ENCODE measurements at places on chromosomes 1 and 21.
A peak's percentile ranks its signal among the peaks of the same experiment; 100 is the strongest.

DNA sequence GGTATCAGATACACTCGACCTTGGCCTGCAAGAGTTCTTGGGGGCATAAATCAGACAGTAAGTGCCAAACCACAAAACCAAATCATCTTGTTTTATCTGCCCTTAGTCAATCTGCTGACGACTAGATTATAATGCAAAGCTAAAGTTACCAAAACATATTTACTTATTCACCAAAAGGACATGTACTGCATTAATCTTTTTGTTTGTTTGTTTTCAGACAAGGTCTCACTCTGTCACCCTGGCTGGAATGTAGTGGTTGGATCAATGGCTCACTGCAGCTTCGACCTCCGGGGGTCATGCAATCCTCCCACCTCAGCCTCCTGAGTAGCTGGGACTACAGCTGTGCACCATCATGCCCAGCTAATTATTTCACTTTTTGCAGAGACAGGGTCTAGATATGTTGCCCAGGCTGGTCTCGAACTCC lies 114.7 kb downstream of the APP start:
- no peak overlapping the region for H3K27ac ChIP-seq
- peaks cover 2% of the 10 kb centered on the region for H3K36me3 ChIP-seq
- no peaks in the 10 kb centered on the region for H3K27me3 ChIP-seq
- peaks cover 7% of the 10 kb centered on the region for H3K4me1 ChIP-seq

DNA sequence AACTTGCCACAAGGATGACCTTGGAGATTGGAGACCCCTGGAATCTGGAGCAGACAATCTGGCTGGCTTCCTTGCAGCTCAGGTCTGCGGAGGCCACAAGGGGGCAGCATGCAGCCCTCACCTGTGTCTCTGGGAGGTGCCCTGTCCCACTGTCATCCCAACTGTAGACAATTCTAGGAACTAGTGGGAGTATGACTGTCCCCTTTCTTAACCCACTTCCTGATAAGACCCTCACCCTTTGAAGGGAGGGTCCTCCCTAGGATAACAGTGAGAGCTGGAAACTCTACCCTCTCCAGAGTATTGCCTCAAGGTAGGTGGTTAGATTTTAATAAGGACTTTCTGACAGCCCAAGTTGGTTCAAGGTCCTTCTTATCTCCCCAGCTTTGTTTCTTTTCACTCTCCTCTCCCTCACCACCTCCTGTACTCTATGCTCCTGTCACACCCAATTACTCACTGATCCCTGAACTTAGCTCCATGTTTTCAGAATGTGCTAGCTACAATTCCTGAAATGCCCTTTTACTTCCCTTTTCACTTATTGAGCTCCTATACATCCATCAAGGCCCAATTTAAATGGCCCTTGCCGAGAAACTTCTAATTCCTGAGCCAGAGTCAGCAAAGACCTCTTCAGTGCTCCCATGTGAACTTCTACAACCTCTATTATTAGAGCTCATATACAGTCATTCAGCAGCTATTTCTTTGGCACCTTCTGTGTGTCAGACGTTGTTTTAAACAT lies 9.2 kb upstream of the KCNQ4 start:
- peak; percentile 41 for DNase-seq
- peaks cover 50% of the 10 kb centered on the region for H3K36me3 ChIP-seq
- H3K4me1 ChIP-seq, result peaks cover 5% of the 10 kb centered on the region

DNA sequence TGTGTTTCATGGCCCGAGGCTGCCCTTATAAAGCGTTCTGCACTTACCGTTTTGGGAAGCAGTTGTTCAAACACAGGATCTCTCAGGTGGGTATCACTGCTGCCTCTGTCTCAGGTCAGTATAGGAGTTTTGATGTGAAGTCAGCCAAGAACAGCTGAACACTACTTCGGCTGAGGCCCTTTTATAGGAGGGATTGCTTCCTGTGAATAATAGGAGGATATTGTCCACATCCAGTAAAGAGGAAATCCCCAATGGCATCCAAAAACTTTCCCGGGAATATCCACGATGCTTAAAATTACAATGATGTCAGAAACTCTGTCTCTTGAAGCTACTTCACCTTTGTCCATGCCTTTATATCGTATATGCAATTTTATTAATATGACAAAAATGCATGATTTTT lies at the start of gene SELE:
SELE (minus strand) TSS at position 156 of the 400 bp plus-strand sequence. CDS start 467 bp downstream, outside the sequence.
- H3K27me3 ChIP-seq, result peaks cover 26% of the 10 kb centered on the region
- DNase-seq, result no peak
- H3K4me3 ChIP-seq, result no peak within 1 kb of the TSS
- H3K36me3 ChIP-seq, result no peaks in the 10 kb centered on the region
- H3K27ac ChIP-seq, result no peak within 1 kb of the TSS
- H3K4me1 ChIP-seq, result no peaks in the 10 kb centered on the region

DNA sequence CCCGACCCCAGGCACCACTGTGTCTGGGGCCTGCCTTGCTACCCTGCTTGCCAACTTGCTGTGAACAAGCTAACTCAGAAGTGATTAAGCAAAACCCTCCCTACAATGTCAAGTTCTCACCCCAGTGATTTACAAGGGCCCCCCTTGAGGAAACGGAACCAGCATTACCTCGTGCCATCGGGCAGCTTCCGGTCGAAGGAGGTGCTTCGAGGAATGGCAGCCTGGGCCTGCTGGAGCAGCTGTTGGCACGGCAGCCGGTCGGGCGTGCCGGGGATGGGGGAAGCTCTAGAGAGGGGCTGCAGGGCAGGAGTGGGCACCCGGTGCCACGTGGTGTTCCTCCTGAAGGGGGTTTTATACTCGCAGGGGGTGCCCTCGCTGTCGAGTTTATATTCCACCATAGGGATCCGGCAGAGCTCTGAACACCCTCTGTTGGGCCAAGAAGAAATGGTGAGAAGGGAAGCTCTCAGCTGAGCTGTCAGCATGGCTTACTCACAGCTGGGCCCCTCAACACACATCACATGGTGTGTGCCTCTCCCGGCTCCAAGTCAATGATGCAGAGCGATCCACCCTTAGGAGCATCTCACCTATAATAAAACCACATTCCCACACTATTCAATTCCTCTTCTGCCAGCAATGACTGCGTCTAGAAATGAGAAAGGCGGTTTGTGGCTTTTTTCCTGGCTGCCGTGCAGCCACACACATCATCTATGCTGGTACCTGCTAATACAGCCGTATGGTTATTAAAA lies 184.4 kb downstream of the SIPA1L2 start:
- H3K4me1 ChIP-seq, result peaks cover 1% of the 10 kb centered on the region
- H3K27me3 ChIP-seq, result no peaks in the 10 kb centered on the region
- DNase-seq, result no peak

GRCh38 chr1:54011316-54012007 lies 6.5 kb downstream of the LDLRAD1 start:
- H3K27me3 ChIP-seq, result peaks cover 5% of the 10 kb centered on the region
- no peaks in the 10 kb centered on the region for H3K4me1 ChIP-seq
- no peaks in the 10 kb centered on the region for H3K36me3 ChIP-seq
- no peak for DNase-seq

DNA sequence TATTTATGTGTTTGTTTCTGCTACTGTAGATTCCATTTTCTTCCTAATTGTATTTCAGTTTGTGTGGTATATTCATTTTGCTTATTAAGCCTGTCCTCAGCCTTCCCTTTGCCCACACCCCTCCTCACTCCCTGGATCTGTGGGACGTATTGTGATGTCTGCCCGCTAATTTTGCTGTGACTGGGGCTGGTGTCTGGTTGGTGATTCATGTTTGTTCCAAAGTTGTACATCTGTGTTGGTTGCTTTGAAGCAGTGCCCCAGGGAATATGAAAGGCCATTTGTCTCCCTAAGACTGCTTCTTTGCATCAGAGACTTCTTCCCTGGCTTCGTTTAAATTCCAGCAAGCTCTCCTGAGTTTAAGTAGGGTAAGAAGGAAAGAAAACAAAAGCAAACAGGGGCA lies 289.5 kb upstream of the SGIP1 start:
- H3K4me3 ChIP-seq, result no peak overlapping the region
- H3K27ac ChIP-seq, result no peak overlapping the region
- peaks cover 32% of the 10 kb centered on the region for H3K4me1 ChIP-seq
- no peaks in the 10 kb centered on the region for H3K36me3 ChIP-seq
- peaks cover 6% of the 10 kb centered on the region for H3K27me3 ChIP-seq

DNA sequence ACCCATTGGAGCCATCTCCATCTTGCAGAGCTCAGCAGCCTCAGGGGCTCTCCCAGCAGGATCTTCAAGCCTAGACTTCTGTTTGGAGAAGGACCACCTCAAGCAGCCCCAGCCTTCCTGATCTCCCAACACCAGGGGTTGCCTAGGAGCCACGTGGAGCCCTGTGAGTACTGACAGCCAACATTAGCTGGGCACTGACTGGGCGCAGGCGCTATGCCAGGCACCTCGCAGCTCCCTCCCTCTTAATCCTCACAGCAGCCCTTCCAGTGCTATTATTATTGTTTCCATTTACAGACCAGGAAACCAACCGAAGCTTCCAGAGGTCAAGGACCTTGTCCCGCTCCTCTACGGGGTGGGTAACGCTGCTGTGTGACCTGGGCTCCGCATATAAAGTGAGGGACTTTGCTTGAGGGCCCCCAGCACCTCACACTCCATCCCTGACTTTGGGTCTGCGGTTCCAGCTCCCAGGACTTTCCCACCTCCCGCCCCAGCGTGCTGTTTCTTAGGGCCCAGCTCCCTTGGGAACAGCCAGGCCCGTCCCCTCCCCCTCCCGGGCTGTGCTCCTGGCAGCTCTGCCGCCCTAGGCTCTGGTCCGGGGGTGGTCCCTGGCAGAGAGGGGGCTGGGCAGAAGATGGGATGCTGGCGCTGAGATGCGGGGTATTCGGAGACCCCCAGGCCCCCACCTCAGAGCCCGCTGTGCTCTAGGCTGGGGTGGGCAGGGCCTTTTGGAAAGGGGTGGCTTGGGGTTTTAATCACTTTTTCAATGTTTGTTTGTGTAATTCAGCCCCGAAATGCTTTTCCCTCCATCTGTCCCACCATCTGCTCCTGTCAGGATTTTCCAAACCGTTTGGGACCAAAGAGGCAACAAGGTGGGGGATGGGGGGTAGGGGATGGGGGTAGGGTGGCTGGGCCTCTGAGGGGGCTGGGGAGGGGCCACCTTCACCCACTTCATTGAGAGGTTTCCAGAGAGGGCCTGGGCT lies 4.1 kb upstream of the HPCA start:
- no peaks in the 10 kb centered on the region for H3K36me3 ChIP-seq
- no peak overlapping the region for H3K4me3 ChIP-seq
- H3K4me1 ChIP-seq, result no peaks in the 10 kb centered on the region
- DNase-seq, result no peak
- H3K27me3 ChIP-seq, result peaks cover 33% of the 10 kb centered on the region

DNA sequence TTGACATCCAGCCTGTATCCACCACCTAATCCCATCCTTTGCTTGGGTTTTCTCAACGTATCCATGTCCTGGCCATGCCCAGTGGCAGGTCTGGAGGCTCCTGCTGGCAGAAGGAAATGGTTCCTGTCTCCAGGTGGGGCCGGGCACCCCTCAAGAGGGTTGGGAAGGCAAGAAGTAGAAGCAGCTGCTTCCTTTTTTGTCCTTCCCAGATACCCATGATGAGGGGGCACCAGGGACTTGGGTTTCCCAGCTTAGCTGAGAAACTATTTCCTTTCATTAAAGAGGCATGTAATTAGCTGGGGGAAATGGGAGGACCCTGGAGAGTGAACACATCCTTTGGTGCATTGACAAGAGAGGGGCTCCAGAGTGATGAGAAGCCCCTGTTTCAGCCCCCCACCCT lies 21.1 kb upstream of the SLC45A3 start:
- peaks cover 4% of the 10 kb centered on the region for H3K4me1 ChIP-seq
- H3K4me3 ChIP-seq, result no peak overlapping the region
- H3K27me3 ChIP-seq, result peaks cover 9% of the 10 kb centered on the region
- H3K36me3 ChIP-seq, result no peaks in the 10 kb centered on the region

- H3K27me3 ChIP-seq, result peaks cover 86% of the 10 kb centered on the region
- H3K4me1 ChIP-seq, result peaks cover 5% of the 10 kb centered on the region
- H3K36me3 ChIP-seq, result peaks cover 9% of the 10 kb centered on the region
- DNase-seq, result no peak
- H3K27ac ChIP-seq, result peak overlapping the region; percentile 55
These were observed 905 bp downstream of the BARHL2 start for GRCh38 chr1:90716243-90716551.

- H3K4me1 ChIP-seq, result peaks cover 9% of the 10 kb centered on the region
- no peak for DNase-seq
- H3K27me3 ChIP-seq, result no peaks in the 10 kb centered on the region
- H3K27ac ChIP-seq, result no peak overlapping the region
- no peaks in the 10 kb centered on the region for H3K36me3 ChIP-seq
These were observed 63.7 kb downstream of the HLCS start for GRCh38 chr21:36902793-36903192.

All from activated T-helper 2 cell treated with anti-CD3 and anti-CD28 coated beads, Interferon-gamma antibody, Interleukin-2, Interleukin-4, amounts not matched to agents 10 μg/mL and 5 μg/mL and 100 μg/mL, durations not matched to agents 14 hours and 24 hours and 36 hours (primary cell).